ENCODE measurements at places on chromosomes 5 and 9. TPM values are rescaled to one million over a fixed set of nuclear protein-coding genes. Genes with fewer than 3 reads are reported as not detected.

Gene PCDHGA3
- total RNA-seq = 0.56 TPM

Gene GABRA1
- total RNA-seq = not detected

Gene STC2
- 114 TPM for total RNA-seq

Gene PCDHA3
- total RNA-seq = not detected

Gene NCS1
- 86.2 TPM for total RNA-seq

Gene MXD3
- 37.6 TPM for total RNA-seq

- DNase-seq = no peak
Measured at GRCh38 chr9:108125625-108126024, 636.1 kb upstream of the KLF4 start.

- DNase-seq = peak; percentile 55
Measured at GRCh38 chr9:68507130-68507805, 33.4 kb downstream of the TMEM252 start.

DNA sequence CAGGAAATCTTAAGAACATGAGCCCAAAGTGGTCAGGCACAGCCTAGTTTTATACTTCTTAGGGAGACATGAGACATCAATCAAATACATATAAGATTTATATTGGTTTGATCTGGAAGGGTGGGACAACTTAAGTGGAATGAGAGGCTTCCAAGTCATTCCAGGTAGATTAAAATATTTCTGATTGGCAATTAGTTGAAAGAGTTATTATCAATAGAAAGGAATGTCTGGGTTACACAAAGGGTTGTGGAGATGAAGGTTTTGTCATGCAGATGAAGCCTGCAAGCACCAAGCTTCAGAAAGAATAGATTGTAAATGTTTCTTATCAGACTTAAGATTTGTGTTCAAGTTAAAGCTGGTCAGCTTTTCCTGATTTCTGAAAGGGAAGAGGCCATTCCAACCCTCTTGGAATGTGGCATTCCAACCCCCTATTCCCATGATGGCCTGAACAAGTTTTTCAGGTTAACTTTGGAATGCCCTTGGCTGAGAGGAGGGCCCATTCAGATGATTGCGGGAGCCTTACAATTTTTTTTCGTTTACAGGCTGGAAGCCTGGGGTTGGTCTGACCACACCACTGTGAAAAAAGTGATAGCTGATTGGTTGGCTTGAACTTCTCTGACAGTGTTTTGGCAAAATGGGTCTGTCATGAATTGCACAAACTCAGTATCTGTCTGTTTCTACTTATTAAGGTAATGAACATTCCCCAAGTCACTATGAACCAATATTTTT is 245.6 kb upstream of the RAI14 start:
- no peak for DNase-seq

GRCh38 chr5:149257889-149258705 is 13.6 kb upstream of the AFAP1L1 start:
- DNase-seq = no peak

GRCh38 chr5:179901462-179901861 is 6.2 kb downstream of the TBC1D9B start:
- DNase-seq = no peak

DNA sequence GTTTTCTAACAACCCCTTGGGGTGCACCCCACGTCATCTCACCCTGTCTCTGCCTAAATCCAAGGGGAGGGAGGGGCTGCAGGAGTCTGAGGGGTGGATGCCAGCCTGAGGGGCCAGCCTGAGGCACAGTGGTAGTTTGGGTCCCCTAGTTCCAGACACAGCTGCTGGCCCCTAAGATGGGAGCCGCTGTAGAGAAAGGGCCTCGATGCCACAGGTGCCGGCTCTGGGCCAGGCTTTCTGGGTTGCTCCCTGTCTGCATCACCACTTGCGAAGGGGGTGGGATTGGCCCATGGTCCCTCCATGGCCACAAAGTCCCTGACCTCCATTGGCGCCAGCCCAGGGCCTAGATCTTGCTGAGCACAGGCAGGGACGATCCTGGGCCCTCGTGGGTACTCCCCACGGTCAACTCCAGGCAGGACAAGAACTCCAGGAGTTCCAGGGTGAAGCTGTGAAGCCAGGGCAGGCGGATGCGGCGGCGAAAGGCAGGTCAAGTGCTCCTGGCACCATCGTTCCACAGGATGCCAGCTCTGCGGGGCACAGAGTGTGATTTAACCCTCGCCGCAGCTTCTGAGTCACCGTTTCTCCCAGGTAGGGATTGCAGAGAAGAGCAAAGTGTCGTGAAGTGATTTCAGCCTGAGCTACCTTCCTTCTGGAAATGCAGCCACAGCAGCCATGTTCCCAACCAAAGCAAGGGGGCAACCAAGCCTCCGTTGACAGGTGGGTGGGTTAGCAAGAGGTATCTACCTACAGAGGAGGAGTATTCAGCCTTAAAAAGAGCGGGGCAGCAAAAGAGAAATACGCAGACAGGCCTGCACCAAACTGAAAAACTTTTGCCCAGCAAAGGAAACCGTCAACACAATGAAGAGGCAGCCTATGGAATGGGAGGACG is 41.6 kb upstream of the EXOC3 start:
- DNase-seq = no peak

DNA sequence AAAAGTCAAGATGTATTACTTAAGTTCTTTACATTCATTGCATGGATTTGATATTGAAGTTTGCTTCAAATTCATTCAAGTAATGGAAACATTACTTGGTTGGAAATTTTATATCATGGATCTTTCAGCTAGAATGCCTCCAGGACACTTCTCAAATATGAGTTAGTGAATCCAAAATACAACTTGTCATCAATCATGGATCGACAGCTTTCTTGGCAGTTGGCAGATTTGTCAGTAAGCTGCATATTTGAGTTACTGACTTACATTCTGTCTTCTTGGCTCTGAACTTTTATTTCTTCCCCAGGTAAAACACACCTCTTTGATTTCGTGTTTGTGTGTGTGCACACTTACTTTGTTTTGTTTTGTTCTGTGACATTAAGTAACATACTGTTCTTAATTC is 1171.1 kb downstream of the TAF11L14 start:
- no peak for DNase-seq

DNA sequence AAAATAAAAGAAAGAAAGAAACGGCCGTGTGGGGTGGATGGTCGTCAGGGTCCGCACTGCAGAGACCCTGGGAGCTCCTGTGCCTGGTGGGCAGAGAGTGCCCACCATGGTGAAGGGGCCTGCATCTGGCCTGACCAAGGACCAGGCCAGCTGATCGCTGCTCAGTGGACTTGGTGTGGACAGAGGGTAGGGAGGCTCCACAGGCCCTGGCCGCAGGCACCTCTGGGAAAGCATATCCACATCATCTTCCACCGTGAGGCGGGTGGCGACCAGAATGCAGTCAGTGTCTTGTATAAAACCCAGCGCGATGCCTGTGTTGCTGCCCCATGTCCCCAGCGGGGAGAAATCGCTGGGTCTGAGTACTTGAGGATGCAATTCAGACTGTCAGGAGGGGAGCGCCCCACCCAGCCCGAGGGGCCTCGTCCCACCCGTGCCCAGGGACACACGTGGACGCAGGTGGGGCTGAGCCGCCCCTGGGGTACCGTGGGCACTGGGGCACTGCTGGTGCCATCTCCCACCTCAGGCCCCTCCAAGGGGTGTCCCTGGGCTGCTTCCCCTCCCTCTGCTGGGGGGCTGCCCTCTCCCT is 27.8 kb upstream of the SLC6A19 start:
- no peak for DNase-seq

GRCh38 chr5:173198049-173198448 is 37.0 kb downstream of the NKX2-5 start:
- DNase-seq = no peak

GRCh38 chr9:19200229-19200628 is 30.3 kb upstream of the DENND4C start:
- no peak for DNase-seq

Data from SJCRH30 (cell line).